Pons (tissue), 1 donor: ENCODE measurements at places on chromosomes 3 and 15.
A peak's percentile ranks its signal among the peaks of the same experiment; 100 is the strongest.

- no peak for DNase-seq
Measured at GRCh38 chr15:31523655-31524049, 197.0 kb downstream of the KLF13 start.

DNA sequence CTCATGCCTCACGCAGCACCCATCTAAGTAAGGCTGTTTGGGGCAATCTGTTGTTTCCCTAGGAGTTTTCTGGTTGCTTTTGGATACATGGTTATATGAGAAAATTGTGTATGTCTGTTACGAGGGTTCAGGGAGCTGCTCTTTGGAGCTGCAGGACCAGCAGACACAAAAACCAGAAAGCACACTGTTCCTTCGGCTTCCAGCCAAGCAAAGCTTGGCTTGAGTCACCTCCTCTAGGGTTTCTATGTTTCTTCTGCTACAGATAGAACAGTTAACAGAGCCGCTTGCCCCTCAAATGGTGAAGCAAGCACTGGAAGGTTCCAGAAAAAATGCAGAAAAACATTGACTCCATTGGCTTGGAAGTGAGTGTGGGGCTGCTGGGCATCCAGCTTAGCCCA lies 49.2 kb upstream of the CTDSPL start:
- peak; percentile 23 for DNase-seq

DNA sequence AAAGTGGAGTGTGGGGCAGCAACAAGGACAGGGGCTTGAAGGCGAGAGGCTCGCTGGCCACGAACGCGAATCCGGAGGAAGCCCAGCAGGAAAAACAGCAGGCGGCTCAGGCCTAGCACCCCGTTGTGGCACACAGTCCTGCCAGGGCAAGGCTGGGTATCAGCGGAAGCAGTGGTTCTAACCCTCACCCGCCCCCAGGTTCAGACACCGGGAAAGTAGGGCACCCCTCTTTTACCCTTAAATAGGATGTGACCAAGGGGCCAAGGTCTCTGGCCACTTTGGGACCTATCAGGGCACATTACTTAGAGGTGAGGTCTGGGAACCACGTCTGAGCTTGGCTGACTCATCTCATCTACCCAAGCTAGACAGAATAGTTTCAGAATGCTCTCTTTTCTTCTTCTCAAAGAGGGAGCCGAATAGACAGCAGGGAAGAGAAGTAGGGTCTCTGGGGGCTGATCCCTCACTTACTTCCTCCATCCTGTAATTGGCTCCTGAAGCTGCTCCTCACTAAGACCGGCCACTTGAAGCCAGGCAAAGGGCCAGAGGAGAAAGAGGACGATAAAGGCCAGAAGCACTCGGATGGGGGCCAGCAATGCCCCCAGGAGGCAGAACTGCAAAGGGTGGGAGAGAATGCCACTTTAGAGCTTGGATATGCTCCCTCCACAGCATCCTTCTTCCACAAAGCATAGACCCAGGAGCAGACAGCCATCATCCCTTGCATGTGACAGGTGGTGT lies 1.7 kb downstream of the LPCAT4 start:
- no peak for DNase-seq

DNA sequence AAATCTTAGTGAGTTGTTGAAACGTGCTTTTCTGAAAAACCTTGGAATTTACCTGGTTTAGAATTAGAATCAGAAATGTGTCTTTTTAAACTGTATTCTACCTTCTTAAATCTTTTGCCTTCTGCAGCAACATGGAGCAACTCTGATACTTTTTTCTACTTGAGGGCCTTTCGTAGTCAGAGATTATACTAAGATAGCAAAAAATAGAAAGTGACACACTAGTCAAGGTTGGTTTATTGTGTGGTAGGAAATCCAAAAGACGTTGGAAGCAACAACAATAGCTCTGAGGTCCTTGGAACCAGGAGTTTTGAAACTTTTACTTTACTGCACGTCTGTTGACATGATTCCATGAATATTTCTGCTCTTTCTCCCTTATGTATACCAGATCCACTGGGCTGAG lies 294.9 kb downstream of the LPP start:
- no peak for DNase-seq

DNA sequence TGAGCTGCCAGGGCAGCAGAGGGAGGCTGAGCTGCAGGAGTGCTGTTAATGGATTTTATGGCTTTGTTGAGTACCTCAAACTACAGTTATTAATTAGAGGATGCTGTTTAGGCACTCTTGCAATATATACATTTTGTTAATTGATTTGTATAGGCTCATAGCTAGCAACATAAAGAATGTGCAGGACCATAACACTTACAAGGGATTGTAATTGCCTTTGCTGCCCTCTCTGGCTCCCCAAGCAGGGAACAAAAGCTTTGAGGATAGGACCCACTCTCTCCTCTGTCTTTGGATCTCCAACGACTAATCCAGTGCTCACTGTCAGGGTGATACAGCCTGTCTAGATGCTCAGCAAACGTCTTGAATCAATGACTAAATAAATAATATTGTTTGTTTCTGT lies 1.2 kb upstream of the CLSTN2 start:
- DNase-seq: no peak

DNA sequence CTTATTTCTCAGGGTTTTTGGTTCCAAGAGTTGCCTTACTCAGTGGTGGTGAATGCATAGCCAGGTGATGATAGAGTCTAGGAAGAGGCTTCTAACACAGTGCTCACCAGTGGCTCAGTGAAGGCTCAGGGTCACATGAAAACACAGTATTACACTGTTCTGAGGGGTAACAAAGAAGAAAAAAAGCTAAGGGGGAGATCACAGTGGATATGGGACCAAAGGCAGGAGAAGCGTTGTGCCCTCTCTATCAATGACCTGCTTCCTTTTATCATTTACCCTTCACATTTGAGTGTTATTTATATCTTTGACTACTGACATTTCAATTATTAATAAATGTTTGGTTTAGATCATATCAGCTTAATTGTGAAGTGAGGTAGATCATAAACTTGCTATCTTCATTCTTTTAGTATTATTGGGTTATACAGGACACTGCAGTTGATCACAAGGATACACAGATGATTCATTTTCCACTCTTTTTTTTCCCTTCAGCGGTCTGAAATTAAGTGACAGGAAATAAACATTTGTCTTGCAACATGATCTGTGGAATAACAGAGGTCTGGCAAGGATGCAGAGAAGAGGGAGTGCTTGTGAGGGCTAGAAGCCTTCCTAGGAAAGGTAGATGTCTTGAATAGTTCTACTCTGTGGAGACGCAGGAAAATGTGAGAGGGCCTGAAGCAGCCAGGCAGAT lies 171.7 kb downstream of the C3orf38 start:
- DNase-seq: no peak

DNA sequence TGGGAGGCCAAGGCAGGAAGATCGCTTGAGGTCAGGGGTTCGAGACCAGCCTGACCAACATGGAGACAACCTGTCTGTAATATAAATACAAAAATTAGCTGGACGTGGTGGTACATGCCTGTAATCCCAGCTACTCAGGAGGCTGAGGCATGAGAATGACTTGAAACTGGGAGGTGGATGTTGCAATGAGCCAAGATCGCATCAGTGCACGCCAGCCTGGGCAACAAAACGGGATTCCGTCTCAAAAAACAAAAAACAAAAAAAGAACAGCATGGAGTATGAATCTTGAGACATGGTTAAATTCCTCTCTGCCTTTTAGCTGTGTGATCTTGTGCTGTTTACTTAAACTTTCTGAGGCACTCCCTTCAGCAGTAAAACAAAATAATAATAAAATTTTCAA lies 244.9 kb downstream of the FGF12 start:
- no peak for DNase-seq

DNA sequence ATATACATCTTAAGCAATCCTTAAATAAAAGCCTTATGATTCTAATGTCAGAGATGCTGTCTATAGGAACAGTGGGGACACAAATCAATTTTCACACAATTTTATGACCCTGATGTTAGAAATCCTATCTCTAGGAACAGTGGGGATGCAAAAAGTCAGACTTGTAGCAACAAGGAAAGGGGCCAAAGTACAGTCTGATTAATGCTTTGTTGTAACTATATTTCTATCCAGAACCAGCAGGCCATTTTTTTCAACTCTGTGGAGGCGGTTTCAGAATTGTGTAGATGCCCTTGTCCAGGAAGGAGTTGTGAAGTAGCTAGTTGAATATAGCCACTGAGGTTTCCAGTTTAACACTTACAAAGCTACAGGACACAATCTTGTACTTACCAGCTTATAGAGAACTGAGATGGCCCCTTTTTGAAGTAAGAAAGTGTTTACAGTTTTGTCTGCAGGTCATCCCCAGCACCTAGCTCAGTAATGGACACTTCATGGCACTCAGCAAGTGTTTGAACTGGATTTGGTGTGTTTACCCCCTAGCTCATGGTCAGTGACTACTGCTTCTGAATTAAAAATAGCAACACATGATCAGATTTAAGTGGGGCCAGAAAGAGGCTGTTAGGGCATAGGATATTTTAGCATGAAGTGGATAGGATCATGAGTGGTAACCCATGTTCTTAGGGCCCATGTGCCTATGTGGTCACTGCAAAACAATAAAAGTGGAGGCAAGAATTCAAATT lies 54.3 kb downstream of the RAB7A start:
- DNase-seq: no peak

DNA sequence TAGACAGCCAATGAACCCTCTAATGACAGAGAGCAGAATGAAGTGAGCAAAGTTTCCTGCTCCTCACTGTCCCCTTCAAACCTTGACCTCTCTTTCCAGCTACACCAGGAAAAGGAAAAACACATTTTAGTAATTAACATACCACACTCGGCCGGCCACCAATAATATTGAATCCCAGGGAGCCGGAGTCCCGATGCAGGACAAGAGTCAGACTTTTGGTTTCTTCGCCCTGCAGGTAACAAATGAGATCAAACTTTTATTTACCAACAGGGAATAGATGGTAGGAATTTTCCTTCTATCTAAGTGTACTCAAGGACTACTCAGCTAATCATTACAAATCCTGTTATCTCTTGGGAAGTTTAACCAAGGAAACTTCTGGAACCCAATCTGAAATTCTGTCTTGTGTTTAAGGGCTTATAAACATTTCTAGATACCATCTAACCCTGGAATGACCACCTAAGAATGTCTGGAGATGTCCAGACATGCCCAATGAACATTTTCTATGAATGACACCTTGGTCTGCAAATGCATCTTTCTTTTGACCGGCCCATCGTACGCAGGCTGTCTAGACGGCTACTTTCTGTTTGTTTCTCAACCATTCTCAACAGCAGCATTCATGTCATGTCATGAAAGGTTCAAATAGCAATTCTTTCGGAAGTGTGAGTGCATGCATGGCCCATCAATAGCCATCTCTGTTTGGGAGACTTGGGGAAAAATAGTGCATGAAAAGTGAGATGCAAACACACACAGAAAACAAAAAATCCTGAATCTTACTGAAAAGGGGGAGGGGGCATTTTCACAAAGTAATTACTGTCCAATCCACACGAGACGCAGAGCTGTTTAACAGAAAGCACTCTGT lies 16.1 kb downstream of the PDZRN3 start:
- no peak for DNase-seq

- no peak for DNase-seq
Measured at GRCh38 chr15:57283774-57284503, 92.4 kb upstream of the CGNL1 start.

DNA sequence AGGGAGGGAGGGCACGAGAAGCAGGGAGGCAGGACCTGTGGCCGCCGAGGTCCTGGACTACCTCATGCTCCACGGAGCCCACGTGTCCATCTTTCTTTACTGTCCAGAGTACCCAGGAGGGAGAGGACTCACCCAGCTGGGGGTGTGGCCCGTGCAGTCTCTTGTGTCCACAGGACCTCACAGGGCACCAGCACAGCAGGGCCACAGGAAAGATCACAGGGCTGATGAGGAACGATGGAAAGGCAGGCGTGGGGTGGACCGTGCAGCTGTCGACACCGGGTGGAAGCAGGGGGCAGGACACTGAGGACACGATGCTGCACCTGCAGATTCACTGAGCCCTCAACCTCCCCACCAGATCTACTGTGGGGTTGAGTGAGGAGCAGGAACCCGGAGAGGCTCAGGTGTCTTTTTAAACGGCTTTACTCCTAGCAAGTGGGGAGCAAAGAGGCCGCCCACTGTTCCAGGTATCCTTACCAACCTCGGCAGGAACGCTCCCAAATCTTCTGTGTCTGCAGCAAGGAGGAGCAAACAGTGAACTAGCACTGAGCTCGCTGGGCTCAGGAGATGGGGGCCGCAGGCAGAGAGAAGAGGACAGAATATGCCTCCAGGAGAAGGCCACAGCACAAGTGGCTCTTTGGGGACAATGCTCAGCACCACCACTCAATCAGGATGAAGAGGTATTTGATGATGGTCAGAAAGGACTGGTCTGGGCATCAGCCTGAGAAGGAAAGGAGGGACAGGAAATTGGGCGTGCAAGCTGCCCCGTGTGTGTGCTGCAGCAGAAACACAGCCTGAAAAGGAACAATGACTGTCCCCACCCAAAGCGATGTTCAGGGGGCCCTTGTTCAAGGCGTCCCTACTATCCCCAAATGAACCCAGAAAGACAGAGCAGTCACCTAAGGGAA lies 198.8 kb downstream of the XXYLT1 start:
- DNase-seq: no peak

GRCh38 chr15:34217587-34218225 lies 7.1 kb upstream of the EMC4 start:
- no peak for DNase-seq

GRCh38 chr3:122306622-122306953 lies 18.5 kb upstream of the CSTA start:
- DNase-seq: no peak

GRCh38 chr3:173921732-173922131 lies 524.2 kb downstream of the NLGN1 start:
- no peak for DNase-seq

DNA sequence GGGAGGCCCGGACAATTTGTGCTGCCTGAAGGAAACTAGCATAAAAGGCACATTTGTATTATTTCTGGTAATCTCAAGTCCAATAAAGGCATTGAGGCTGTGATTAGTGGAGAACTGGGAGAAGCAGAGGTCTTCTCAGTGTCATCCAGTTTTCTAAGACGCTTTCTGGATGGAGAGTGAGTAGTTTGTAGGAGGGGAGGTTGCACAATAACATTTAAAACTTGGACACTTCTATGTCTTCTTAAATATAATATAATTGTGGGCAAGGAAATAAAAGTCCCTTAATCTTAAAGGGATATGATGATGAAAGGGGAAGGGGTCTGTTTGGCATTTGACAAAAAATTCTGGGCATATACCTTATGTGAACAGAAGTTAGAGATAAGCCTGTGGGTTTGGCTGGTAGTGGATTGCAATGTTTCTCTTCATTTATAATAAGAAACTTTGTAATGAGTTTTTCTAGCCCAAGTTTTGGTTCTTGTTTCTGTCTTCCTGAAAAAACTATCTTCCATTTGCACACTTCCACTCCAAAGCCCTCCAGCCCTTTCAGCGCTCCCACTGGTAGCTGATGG lies 291.6 kb upstream of the TGFBR2 start:
- no peak for DNase-seq

GRCh38 chr3:140093742-140094141 lies 158.8 kb downstream of the CLSTN2 start:
- peak; percentile 29 for DNase-seq

DNA sequence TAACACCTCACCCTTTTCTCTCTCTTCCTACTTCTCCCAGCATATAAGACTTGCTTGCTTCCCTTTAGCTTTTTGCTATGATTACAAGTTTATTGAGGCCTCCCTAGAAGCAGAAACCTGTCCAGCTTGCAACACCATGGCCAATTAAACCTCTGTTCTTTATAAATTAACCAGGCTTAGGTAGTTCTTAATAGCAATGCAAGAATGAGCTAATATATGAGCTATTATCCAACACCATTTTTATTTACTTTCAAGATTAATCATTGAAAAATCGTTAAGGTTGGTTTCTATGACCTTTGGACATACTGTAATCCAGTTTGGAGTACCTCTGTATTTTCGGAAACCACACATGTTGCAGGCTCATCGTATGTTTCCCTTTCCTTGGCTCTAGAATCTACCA lies 643.1 kb downstream of the ZPLD1 start:
- no peak for DNase-seq

GRCh38 chr15:60184579-60184978 lies 180.5 kb downstream of the FOXB1 start:
- DNase-seq: no peak
